ENCODE measurements at places on chromosomes 4 and X.

- DNase-seq, result no peak
Measured at GRCh38 chr4:73856518-73856917, 3.4 kb downstream of the PF4V1 start.

GRCh38 chr4:27357283-27357682 is 496.6 kb downstream of the STIM2 start:
- DNase-seq, result no peak

DNA sequence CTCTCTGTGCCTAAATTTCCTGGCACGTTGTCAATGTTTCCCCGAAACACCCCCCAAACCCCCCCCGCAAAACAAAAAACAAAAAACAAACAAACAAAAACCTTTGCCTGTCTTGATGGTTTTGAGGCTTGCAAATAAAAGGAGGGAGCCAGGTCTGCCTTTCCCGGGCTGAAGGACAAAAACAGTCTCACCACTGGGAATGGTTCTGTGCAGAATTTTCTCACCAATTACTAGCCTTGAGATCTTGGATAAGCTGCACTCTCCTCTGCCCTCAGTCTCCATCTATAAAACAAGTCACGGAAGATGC is 15.5 kb downstream of the NKX3-2 start:
- DNase-seq, result no peak

GRCh38 chr4:88442689-88443191 is 14.2 kb upstream of the HERC5 start:
- DNase-seq, result no peak

- no peak for DNase-seq
Measured at GRCh38 chrX:103211012-103211715, 3.7 kb upstream of the BEX4 start.

- DNase-seq, result no peak
Measured at GRCh38 chr4:124046190-124046589, 649.6 kb downstream of the SPRY1 start.

GRCh38 chr4:168907119-168907698 is 102.8 kb downstream of the CBR4 start:
- DNase-seq, result no peak

GRCh38 chr4:168092176-168092712 is at the start of gene ANXA10:
Gene ANXA10, plus strand, starts transcription at chr4:168092537. Its CDS starts 164 bp downstream, at chr4:168092701.
- DNase-seq, result no peak

- no peak for DNase-seq
Measured at GRCh38 chr4:89284828-89285227, 22.8 kb downstream of the GPRIN3 start.

DNA sequence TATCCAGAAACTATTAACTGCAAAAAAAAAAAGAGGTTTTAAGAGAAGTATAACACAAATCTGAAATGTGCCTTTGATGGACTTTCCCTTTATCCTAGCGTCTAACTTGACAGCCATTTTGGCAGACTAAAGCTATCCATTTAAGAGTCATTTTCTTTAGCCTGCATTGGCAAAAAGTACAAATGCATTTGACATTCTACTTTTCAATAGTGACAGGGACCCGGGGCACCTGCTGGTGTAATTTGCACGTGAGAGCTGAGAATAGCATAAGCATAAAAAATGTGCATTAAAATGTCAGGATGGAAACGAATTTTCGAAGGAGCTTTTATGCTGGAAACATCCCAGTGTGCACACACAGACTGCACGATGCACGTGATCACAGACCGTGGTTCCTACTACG is 91.9 kb downstream of the DHRSX start:
- DNase-seq, result no peak

DNA sequence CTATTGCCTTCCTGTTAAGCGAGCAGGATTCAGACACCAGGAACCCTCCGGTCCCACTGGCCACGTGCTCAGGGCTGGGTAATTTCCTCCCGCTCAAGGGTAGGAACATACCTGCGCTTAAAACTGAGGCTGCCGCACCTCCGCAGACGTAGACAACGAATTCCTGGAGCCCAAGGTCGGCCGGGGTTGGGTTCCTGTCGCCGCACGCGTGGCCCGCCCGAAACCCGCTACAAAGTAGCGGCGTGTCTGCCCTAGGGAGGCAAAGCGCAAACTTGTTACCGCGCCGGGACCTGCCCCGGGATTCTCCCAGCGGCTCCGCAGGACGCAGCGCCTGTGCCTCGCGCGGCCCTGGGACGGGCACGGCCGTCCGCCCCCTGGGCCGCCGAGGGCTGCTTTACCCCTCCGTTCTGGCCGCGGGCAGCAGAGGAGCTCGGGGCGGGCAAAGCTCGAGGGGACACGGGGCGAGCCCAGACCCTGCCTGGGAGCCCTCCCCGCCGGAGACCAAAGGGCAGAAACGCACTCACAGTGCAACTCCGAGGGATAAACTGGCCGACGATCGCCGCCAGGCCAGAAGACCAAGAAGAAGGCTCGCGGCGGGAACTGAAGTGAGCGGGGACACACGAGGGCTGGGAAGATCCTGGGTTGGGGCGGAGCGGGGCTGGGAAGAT is at the start of gene ERVMER34-1:
Gene ERVMER34-1 (minus strand): TSS at position 607 of the 668 bp plus-strand sequence. CDS start 5,905 bp downstream, outside the sequence.
- no peak for DNase-seq

DNA sequence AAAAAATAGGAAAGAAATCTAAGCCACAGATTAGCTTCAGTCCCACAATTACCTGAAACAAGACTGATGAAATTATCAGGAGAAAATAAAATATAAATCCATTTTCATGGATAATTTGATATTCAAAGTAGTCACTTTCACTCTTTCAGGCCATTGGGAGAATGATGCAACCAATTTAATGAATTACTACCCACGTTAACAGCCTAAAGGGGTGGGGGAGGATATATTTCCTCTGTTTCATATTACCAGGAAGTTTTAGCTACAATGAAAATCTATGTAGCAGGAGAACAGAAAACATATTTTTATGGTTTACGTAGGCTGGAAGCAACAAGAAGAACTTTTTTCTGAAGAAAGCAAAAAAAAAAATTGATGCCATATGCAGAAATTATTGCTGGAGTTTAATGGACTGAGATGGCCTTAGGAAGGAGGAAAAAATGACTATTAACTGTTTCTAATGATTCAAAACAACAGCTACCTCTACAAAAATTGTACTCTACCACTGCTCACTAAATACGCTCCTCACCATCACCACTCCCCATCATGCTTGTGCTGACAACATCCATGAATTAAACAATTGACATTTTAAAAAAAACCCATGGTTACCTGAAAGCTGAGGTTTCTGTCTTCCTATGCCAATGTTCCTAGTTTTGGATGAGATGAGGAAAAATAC is 100.9 kb downstream of the CXXC4 start:
- no peak for DNase-seq

DNA sequence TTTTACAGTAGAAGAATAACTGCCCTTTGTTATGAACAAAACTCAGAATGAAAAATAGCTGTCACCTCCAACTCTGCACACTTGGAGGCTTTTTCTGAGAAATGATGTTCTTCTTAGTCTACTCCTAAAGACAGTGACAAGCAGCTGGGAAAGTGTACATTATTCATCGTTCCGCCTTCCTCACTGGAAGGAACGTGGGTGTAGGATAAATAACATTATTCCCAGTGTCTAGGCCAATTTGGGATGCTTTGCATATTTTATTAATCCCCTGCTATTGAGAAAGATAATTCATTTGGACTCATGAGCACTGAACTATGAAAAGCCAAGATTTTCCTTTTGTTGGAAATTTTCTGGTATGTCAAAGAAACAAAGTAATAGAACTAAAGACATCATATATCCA is 87.8 kb downstream of the VCX2 start:
- DNase-seq, result no peak

DNA sequence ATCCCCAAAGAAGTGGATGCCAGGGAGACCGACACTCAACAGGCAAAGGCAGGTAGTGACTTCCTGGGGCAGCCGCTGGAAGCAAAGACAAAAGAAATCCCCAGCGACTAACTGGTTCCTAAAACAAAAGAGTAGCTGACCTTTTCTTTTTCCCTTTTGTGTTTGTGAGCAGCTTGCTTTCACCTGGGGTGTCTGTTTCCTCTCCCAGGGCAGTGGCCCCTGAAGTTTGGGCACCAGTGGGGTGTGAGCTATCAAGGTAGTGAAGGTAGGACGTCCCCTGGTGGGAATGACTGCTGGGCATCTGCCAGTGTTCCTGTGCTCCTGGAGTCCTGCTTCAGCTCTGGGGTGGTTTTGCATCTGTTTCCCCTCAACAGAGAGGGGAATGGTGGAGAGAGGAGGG is 41.6 kb upstream of the STIM2 start:
- no peak for DNase-seq

DNA sequence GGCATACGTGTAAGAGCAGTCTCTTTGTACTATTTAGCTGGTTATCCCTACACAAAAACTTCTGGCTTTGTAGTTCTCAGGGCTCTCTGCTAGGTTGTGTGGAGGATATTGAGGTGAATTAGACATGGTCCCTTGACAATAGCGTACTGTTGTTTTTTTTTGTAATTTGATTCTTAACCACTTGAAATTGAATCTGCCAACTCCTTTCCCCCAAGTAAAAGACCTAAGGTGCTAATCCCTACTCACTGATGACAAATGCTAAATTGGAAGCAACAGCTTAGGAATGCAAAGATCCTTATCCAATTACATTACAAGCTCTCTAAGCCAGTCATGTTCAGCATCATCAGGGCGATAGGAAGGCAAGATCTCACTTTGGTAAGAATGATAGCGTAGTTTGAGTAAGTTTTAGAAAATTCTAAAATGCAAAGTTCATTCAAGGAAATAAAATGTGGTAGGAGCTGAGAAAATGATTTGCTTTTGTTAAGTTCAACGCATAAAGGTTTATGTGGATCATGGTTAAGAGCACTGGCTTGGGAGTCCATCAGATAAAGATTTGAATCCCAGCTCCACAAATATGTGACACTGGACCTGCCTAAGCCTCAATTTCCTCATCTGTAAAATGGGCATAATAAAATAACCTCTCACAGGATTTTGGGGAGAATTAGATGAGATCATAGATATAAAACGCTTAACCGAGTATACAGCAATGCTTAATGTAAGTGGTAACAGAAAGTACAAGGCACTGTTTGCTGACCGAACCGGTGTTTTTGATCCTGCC is 39.3 kb downstream of the DOCK11 start:
- no peak for DNase-seq

GRCh38 chrX:57951666-57952319 is 41.5 kb upstream of the ZXDA start:
- DNase-seq, result no peak

DNA sequence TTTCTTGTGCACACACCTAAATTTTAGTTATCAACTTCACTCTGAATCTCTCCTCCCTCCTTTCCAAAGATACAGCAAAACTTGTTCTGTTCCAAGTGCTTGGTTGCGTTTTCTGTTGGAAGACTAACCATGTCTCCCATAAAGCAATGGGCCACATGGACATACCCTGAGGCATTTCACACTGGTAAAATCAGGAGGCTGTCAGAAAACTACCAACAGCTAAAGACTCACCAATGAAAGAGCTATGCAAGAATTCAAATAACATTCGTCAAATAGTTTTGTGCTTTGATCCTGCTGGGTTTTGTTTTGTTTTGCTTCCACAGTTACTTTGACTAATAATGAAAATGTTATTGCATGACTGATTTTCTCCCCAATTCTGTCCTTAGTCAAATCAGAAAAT is 46.0 kb downstream of the PHEX start:
- DNase-seq, result no peak

GRCh38 chr4:169690787-169691186 is 67.0 kb downstream of the HPF1 start:
- no peak for DNase-seq

GRCh38 chr4:57448901-57449300 is 338.7 kb upstream of the IGFBP7 start:
- no peak for DNase-seq

DNA sequence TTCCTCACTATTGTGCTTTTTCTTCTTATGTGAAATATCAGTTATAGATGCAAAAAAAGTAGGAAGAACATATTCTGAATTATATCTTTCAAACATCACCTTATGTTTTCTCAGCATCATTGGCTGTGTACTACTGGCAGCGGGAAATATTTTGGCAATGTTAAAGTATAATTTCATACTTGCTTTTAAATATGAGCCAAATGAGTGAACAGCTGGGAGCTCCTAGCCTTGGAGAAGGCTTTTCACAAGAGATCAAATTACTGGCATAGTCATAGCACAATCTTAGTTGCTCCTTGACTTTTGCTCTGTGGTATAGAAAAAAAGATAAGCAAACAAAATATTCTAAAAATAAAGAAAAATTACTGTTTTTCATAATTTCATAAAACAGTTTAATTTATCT is 1575.8 kb upstream of the PABPC4L start:
- no peak for DNase-seq

- no peak for DNase-seq
Measured at GRCh38 chr4:94038195-94038594, 169.5 kb upstream of the SMARCAD1 start.

- DNase-seq, result no peak
Measured at GRCh38 chrX:16172391-16172790, 5.1 kb downstream of the MAGEB17 start.

DNA sequence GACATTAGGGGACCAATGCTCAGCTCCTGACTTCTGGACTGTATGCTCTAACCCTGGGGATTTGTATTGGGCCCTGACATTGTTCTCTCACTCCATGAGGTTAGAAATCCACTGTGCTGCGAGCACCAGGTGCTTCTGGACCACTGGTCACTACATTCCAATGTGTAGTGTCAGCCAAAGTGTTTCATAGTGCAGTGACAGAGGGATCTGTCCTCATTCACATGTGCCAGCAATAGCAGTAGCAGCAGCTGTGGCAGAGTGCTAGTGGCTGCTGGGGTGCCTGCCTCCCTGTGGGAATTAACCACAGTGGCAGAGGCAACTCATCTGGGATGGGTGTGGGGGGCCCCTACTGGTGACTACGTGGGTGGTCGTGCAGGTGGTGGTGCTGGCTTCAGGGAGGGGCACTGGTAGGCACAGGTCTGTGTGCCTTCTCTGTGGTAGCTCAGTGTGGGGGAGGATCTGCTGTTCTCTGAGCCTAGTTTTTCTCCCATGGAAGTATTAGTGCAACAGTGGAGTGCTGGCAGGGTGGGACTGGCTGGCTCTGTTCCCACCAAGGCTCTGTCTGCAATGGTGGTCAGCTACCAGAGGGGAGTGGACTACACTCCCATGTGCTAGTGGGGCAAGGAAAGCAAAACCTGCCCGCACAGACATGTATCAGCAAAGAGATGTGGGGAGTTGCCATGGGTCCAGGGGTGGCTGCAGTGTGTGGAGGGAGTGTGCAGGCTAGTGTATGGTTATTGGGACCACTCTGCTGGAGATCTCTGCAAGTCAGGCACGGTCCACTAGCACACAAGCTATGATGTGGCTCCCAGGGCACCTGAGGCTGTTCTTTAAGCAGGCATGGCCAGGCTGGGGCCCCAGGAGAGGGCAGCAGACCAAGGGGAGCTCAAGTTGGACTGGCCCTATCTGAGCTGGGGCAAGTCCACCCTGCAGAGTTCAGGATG is 78.5 kb downstream of the SCLT1 start:
- no peak for DNase-seq

DNA sequence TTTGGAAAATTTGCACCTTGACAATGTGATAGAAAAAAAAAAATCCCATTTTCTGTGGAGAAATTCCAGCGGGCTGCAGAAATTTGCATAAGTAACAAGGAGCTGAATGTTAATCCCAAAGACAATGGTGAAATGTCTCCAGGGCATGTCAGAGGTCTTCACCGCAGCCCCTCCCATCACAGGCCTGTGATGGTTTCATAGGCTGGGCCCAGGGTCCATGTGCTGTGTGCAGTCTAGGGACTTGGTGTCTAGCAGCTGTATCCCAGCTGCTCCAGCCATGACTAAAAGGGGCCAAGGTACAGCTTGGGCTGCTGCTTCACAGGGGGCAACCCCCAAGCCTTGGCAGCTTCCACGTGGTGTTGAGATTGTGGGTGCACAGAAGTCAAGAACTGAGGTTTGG is 85.2 kb downstream of the ADGRA3 start:
- DNase-seq, result no peak

GRCh38 chrX:103792916-103793544 is 16.4 kb downstream of the PLP1 start:
- DNase-seq, result no peak

All from NCI-H187 (cell line).